Pancreas (tissue), 10 donors: ENCODE measurements at places on chromosomes 2 and 18.

GRCh38 chr18:29749704-29750103 lies 1292.8 kb downstream of the DSC3 start:
- DNase-seq = no peak

DNA sequence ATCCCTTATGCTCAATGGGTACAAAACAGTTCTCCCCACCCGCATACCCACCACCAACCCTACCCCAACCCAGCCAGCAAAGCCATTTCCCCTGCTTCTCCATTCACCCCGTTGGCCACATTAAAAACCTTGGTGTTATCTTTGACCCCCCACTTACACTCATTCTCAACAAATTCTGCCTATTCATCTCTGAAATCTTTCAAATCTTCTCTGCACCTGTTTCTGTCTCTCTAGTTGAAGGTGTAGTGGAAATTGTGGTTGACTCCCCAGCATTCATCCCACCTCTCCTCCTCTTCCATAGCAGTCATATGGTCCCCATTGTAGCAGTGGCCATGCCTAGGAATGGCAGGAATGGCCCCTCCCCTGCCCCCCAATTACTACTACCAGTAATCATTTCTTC lies 20.5 kb upstream of the TET3 start:
- no peak for DNase-seq

GRCh38 chr2:70647873-70648481 lies 94.4 kb upstream of the TGFA start:
- peak; percentile 44 for DNase-seq

DNA sequence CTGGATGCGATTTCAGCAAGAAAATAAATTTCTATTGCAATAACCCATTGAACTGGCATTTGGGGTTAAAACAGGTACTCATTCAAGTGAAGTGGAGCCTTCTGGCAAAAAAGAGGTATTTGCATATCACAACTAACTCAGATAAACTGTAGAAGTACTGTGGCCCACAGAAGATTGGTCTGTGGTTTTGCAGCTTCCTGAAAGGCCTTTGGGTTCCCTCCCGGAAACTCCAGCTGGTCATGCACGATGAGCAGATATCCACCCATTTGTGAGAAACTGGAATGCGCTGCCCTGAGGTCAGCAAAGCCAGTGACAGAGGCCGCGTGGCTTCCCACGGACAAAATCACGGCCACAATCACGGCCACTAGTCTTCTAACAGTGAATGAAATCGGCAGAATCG lies 106.3 kb downstream of the EPHA4 start:
- no peak for DNase-seq

DNA sequence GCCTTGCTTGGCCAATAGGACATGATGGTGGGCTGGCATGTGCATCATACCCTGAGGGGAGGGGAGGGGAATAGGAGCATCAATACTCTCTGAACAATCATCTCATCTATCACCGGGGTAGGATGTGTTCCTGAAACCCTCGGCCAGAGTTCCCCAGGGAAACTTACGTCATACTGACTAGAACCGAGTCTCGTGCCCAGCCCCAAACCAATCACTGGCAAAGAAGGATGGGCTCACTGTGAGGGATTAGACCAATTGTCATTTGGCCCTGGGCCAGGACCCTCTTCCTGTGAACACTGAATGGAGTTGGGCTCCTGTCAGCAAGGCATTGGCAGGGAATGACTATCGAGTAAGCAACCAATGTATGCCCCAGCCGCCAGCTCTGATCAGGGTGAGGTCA lies 261.5 kb downstream of the MYCN start:
- no peak for DNase-seq

DNA sequence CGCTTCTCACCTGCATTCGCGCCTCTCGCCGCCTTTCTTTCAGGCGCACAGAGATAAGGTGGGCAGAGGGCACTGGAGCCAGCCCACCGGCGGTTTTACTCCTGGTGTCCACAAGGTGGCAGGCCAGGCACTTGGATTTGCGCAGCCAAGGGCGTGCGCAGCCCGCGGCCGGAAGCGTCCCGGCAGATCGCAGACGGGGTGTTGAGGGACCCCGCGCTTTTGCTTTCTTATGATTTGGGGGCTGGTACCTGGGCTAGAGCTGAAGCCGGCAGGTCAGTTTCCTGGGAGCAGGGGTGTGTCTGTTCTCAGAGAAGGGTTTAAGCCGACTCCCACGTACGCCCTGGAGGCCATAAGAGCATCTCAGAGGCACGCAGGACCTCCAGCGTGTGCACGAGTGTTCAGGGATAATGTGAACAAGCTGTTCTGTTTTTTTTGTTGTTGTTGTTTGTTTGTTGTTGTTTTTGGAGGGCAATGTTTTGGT lies 305.6 kb upstream of the CXCR4 start:
- DNase-seq = peak; percentile 89

GRCh38 chr2:159753797-159754196 lies 41.5 kb downstream of the MARCHF7 start:
- DNase-seq = no peak

GRCh38 chr18:38497266-38497665 lies 931.7 kb upstream of the CELF4 start:
- no peak for DNase-seq

GRCh38 chr2:83844490-83844889 lies 614.6 kb downstream of the SUCLG1 start:
- DNase-seq = no peak

- DNase-seq = no peak
These were observed 9.0 kb downstream of the CYBRD1 start for GRCh38 chr2:171531291-171531690.

DNA sequence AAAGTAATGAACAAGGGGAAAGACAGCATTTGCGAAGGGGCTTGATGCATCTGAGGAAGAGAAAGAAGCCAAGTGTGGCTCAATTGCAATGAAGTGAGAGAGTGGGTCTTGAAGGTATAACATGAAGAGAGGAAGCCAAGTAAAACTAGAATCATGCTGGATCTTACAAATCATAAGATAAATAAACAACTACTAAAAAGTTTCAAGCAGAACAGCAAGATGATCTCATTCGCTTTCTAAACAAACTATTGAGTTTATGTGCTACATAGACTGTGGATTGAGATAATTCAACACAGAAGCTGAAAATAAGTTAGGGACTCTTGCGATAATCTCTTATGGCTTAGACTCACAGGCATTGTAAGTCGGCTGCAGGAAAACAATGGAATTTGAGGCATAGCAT lies 1310.5 kb upstream of the NRXN1 start:
- DNase-seq = no peak

- DNase-seq = peak; percentile 60
These were observed 43.1 kb downstream of the MAP3K19 start for GRCh38 chr2:135004005-135004746.

DNA sequence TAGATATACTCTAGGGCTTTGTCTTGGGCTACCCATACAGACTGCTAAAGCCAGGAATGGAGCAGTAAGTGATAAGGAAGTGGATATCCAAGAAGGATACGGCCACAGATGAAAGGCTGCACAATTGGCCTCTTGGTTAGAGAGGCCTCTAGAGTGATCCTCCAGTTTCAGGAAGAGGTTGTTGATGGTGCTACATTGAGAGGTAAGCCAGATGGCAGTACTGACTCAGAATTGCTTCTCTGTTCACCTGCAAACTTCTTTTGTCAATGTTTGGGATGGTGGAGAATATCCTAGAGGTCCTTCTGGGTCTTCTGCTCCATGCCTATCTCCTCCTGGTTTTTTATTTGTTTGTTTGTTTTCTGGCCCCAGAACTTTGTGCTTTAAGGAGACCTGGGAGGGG lies 226.8 kb upstream of the LRRTM1 start:
- DNase-seq = no peak

GRCh38 chr2:102708847-102709559 lies 52.8 kb upstream of the TMEM182 start:
- DNase-seq = no peak

GRCh38 chr2:222979484-222979883 lies 72.5 kb upstream of the KCNE4 start:
- no peak for DNase-seq

- DNase-seq = no peak
These were observed 189.8 kb downstream of the TMEM18 start for GRCh38 chr2:487186-488079.

DNA sequence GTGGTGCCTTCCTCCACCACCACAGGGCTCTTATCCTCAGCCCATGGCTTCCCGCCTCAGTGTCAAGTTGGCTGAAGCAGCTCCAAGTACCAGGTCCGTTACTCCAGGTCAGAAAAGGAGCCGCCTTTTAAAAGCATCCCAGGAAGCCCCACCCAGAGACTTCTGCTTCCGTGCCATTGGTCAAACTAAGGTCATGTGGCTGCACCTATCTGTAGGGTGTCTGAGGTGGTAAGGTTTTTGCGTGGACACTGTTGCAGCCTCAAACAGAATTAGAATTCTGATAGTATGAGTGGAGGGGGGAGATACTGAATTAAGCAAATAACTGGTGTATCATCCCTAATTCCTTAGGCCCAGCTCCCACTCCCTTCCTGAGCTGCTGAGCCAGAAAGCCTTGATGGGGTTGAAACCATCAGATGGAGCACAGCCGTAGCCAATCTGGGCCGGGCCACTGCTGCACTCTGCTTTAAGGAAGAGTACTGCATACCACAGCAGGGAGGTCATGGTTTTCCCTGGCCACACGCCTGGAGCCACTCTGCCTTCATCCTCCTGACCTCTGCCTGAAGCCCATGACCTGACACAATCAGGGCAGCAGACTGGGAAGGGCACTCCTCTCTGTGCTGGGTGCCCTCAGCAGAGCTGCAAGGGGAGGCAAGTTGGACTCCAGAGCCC lies 8.4 kb downstream of the TMEM247 start:
- no peak for DNase-seq

GRCh38 chr18:49094979-49095632 lies 144.3 kb upstream of the SMAD7 start:
- no peak for DNase-seq

GRCh38 chr2:104976603-104977120 lies 61.2 kb upstream of the MRPS9 start:
- no peak for DNase-seq

GRCh38 chr2:128457006-128457604 lies 138.4 kb upstream of the HS6ST1 start:
- DNase-seq = no peak

GRCh38 chr18:5608846-5609245 lies 65.0 kb upstream of the EPB41L3 start:
- no peak for DNase-seq

- DNase-seq = no peak
These were observed 234.0 kb downstream of the MBD2 start for GRCh38 chr18:53990485-53990884.

GRCh38 chr18:63421514-63421913 lies 762 bp downstream of the VPS4B start:
- DNase-seq = no peak

- DNase-seq = no peak
These were observed 89.8 kb upstream of the NEUROD1 start for GRCh38 chr2:181770150-181770549.

GRCh38 chr2:136363900-136364299 lies 246.0 kb upstream of the CXCR4 start:
- no peak for DNase-seq

DNA sequence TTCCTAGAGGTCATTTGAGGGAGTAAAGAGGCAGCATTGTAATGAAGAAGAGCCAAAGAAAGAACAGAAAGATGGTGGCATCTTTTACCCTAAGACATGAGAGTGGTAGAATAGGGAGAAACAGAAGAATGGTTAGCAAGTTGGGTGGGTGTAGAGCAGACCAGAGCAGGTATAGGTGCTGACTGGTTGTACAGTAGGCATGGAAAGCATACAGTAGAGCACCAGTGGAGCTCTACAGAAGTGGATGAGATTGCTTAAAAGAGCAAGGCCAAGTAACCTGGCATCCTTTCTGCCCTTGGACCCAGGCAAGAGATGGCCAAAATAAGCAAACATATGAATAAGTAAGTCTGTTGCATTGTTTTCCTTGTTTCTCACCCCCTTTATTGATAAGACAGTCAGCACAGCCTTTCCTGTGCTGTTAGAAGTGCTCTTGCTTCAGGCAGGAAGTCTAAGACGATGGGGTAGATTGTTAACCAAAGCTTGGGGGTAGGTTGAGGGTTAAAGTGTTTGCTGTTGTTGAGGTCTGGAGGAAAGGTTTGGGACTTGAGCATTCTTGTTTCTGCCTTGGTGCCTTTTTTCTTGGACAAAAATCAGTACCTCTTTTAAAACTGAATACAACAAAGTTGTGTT lies 76.9 kb downstream of the DIS3L2 start:
- DNase-seq = no peak

DNA sequence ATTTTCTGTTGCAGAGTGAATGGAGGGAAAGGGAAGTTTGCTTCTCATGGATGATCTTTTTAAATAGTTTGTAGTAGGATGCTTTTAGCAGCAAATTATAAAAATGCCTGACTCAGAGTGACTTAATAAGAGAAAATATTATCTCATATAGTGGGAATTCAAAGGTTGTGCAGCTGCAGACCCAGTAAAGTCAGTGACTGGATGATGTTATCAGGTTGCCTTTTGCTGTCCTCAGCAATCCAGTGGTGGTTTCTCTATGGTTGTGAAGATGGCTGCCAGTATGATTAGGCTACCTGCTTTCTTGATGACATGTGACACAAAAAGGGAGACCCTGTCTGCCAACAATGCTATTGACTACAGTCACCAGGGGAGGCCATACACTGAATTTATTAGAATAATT lies 184.8 kb downstream of the DIS3L2 start:
- no peak for DNase-seq

- DNase-seq = no peak
These were observed 511 bp downstream of the MOB4 start for GRCh38 chr2:197516393-197516761.

DNA sequence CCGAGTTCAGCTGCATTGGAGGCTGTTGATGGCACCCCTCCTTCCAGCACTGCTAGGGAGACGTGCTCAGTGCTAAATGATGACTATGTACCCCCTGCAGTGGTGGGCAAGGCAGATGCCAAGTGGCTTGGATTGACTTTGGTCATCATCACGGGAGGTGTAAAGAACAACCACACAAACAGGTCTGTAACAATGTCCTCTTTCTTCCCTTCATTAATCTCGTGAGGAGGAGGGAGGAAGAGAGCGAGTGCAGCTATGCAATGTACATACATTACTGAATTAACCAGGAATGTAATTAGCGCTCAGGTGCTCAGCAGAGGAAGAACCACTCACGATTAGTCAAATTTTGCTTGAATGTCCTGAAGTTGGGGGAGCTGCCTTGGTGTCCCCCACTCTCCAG lies 173.9 kb upstream of the SKOR2 start:
- peak; percentile 30 for DNase-seq

GRCh38 chr18:37559194-37559593 lies 6.4 kb downstream of the CELF4 start:
- DNase-seq = no peak

- DNase-seq = no peak
These were observed 28.9 kb downstream of the ADI1 start for GRCh38 chr2:3490191-3491170.

DNA sequence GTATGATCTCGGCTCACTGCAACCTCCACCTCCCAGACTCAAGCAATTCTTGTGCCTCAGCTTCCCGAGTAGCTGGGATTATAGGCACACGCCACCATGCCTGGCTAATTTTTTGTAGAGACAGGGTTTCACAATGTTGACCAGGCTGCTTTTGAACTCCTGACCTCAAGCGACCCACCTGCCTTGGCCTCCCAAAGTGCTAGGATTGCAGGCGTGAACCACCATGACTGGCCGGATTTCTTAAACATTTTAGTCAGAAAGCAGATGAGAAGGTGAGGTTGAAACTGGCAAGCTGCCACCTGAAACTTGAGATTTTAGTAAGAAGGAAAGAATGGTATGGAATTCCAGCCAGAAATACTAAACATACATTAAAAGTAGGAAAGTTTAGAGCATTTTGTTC lies 31.9 kb downstream of the KLHL23 start:
- DNase-seq = no peak

GRCh38 chr18:54052732-54053429 lies 171.6 kb downstream of the MBD2 start:
- DNase-seq = no peak
